ENCODE measurements at places on chromosomes 11 and 22.

DNA sequence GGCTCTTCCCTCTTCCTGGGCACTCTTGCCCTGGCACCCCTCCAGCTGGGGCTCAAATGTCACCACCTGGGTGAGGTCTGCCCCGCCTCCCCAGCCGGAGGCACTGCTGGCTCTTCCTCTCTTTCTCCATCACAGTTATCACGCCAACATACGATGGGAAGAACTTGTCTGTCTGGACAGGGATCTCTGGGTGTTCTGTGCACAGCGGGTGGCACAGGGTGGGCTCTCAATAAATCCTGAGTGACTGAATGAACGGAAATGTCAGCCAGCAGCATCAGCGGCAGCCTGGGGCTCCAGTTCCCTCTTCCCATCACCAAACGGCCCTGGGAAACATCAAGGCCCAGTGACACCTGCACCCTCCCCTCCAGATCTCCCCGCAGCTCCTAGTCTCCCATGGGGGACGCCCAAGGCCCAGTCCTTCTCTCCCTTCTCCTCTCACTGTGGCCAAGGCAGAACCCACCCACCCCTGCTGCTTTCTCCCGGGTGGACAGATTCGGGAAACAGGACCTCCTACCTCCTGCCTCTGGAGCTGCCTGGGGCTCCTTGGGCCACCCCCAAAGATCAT is 440 bp upstream of the SLC25A45 start:
- no peak for DNase-seq

- DNase-seq = peak; percentile 28
These were observed 48.0 kb upstream of the CLPB start for GRCh38 chr11:72482211-72482812.

DNA sequence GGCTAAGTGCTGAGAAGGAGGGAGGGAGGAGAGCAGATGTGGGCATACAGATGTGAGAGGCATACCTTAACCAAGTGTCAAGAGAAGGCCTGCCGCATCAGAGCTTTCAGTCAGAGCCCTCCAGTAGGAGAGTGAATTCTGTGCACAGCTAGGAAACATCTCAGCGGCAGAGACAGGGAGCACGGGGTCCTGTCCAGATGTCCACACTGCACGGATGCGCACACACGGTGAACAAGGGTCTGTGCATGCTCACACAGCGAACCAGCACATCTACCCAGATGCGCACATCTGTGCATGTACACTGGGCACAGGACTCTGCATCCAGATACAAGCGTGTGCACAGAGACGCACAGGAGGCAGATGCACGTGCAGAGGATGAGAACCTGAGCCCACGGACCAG is 778.0 kb downstream of the BRD1 start:
- no peak for DNase-seq

DNA sequence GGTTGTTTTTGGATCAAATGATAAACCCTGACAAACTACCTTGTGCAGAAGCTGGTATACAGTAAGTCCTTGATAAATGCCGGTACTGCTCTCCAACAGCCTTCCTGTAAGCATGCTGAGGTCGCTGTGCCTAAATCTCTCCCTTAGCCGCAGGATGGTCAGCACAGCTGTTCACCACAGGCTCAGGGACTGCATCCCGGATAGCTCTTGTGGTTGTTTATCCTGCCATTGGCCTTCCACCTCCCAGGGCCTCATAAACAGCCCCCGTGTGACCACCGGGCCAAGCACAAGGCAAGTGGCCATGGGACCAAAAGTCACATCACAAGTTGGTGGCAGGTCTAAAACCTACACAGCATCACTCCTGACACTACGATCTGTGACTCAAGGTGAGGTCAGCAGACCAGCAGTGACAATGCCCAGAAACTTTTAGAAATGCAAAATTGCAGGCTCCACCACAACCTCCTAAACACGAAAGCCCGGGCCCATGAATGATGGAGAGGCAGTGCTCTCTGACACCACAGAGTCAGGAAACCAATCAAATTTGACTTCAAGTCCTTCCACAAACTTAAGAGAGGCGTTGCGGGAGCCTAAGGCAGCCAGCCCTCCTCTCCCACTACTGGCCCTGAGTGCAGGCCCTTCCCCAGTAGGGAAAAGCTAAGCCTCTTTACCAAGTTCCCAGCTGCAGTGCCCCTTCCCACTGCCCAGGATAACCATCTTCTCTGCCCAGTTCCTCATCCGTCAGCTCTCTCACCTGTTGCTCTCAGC is 3.9 kb downstream of the SPATA19 start:
- DNase-seq = no peak

DNA sequence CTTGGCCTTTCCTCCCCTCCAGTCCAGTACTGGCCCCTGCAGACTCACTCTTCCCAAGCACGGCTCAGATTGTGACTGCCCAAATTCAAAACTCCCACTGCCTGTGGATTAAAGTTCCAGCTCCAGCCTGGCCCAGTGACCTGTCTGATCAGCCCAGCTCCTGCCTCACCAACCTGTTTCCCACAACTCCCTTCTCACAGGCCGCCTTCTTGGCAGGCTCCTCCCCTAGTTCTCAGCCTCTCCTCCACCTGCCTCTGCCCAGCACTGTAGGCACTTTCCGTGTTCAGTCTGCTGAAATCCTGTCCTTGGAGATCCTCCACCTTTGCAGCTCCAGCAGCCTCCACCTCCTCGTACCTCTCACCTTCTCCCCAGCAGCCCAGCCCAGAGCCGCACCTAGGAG is 68.6 kb downstream of the MICAL2 start:
- DNase-seq = no peak

- no peak for DNase-seq
These were observed 1205.1 kb upstream of the CNTN5 start for GRCh38 chr11:97815667-97816066.

DNA sequence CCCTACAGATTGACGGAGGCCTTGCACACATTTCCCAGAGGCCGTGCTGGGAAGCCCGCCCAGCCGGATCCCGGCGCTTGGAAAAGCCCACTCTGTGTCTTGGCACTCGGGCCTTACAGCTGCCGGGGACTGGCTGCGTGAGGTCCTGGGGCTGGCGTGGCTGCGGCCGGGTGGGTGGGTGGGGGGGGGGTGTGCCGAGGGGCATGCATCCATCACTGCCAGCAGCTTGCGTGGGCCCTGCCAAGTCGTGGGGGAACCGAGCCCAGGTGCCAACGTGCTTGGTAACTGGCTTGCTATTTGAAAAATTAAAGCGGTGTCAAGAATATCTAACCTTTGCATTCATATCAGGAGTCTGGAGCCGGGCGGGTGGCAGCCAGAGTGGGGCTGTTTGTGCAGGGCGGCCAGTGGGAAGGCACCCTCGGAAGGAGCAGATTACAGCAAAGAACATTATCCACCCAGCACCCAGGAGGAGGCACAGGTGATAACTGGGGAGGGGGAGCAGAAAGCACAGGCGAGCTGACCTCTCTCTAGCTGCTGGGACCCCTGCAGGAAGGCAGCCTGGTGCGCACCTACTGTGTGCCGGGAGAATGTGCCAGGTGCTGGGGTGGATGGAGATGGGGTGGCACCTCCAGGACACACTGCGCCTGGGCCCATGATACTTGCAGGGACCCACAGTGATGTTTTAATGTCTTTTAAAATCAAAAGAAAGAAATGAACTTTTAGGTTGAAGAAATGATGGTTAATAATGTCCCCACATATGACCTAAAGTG is 28.5 kb upstream of the SMIM38 start:
- no peak for DNase-seq

DNA sequence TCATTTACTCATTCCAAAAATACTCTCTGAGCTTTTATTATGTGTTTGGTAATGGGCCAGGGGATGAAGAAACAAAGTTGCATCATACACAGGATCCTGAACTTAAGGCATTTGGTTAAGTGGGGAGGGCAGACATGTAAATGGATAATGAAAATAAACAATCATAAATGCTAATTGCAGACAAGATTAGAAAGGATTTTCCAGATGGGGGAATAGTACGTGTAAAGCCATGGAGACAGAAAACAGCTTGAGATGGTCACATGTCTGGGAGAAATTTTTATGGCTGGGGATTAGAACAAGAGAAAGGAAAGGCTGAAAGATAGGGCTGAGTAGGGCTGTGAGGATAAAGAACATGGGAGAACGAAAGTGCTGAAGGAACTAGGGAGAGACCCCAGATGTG is 534.3 kb upstream of the LARGE1 start:
- DNase-seq = no peak

- no peak for DNase-seq
These were observed 100.6 kb downstream of the MORC2 start for GRCh38 chr22:30867746-30868662.

- DNase-seq = no peak
These were observed 66.1 kb downstream of the ME3 start for GRCh38 chr11:86606270-86606835.

All from activated T-helper 1 cell treated with anti-CD3 and anti-CD28 coated beads, Interleukin-12 subunit alpha, Interleukin-12 subunit beta, Interleukin-2, Interleukin-4 antibody, amounts not matched to agents 30 ng/mL and 10 ng/mL and 1 ng/mL, durations not matched to agents 14 hours and 24 hours and 36 hours (primary cell).